ENCODE measurements at places on chromosomes 1 and 21. TPM values are rescaled to one million over a fixed set of nuclear protein-coding genes. Genes with fewer than 3 reads are reported as not detected.
A peak's percentile ranks its signal among the peaks of the same experiment; 100 is the strongest.

Gene AMPD1
- 0.21 TPM for total RNA-seq

Gene CATSPER4
- total RNA-seq, result not detected

DNA sequence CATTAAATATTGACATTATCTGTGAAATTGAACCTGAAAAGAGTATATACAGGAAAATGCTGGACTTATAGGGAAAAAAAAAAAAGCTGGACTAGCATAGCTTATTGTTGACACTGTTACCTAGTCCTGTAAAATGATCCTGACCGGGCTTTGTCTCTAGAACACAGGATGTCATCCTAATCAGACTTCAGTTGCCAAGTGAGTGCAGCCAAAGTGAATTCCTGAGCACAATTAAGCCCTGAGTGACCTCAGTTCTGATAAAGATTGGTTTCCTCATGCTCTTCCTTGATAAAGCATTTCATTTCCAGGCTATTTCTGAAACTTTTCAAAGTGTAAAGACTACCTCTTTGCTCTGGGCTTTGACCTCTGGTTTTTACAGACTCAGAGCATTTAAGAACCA is 19.8 kb downstream of the SELP start:
- no peak overlapping the region for H3K27ac ChIP-seq
- peaks cover 28% of the 10 kb centered on the region for H3K4me1 ChIP-seq
- H3K4me3 ChIP-seq, result no peak overlapping the region
- H3K27me3 ChIP-seq, result no peaks in the 10 kb centered on the region
- no peaks in the 10 kb centered on the region for H3K36me3 ChIP-seq

- H3K27me3 ChIP-seq, result no peaks in the 10 kb centered on the region
- no peak for DNase-seq
- no peaks in the 10 kb centered on the region for H3K36me3 ChIP-seq
Observed at GRCh38 chr1:224541901-224542630, 74.1 kb upstream of the CNIH3 start.

Gene PTPN14
- total RNA-seq, result 34.1 TPM

- H3K27ac ChIP-seq, result peak overlapping the region; percentile 73
- H3K27me3 ChIP-seq, result no peaks in the 10 kb centered on the region
- peak overlapping the region; percentile 41 for H3K4me3 ChIP-seq
- H3K36me3 ChIP-seq, result no peaks in the 10 kb centered on the region
Observed at GRCh38 chr1:86503406-86504136, 34.8 kb downstream of the CLCA1 start.

- H3K36me3 ChIP-seq, result peaks cover 4% of the 10 kb centered on the region
- H3K4me1 ChIP-seq, result peaks cover 28% of the 10 kb centered on the region
- no peak overlapping the region for H3K4me3 ChIP-seq
Observed at GRCh38 chr1:38030596-38031512, 15.7 kb downstream of the POU3F1 start.

DNA sequence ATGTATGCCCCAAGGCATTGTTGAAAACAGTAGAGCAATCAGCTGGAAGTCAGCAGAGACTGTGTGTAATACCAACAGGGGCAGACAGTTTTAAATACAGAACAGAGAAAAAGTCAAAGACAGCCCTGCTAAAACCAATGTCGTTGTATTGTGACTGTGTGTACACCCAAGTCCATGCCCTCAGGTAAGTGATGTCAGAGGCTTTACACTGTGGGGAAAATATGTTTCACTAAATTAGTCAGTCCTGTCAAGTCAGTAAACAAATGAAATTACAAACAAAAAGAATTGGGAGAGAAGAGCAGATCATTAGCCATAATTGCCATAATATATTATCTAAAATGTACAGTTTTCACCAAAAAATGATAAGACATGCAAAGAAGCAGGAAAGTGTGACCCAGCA is 2.4 kb upstream of the CYP2J2 start:
- no peak overlapping the region for H3K27ac ChIP-seq
- H3K27me3 ChIP-seq, result peaks cover 21% of the 10 kb centered on the region
- DNase-seq, result no peak
- no peak overlapping the region for H3K4me3 ChIP-seq

GRCh38 chr21:40271164-40271563 is 403.9 kb downstream of the PCP4 start:
- DNase-seq, result no peak
- H3K27ac ChIP-seq, result no peak overlapping the region
- no peaks in the 10 kb centered on the region for H3K4me1 ChIP-seq
- no peak overlapping the region for H3K4me3 ChIP-seq
- no peaks in the 10 kb centered on the region for H3K27me3 ChIP-seq

GRCh38 chr1:154241703-154242351 is 21.1 kb downstream of the UBAP2L start:
- peaks cover 100% of the 10 kb centered on the region for H3K36me3 ChIP-seq
- no peak overlapping the region for H3K4me3 ChIP-seq
- H3K4me1 ChIP-seq, result no peaks in the 10 kb centered on the region
- no peaks in the 10 kb centered on the region for H3K27me3 ChIP-seq
- no peak for DNase-seq

Gene UMODL1
- 0.50 TPM for total RNA-seq

Gene OVAAL
- total RNA-seq, result not detected

Gene TRAPPC10
- 47.4 TPM for total RNA-seq

Gene SLC5A9
- total RNA-seq, result 8.2 TPM

DNA sequence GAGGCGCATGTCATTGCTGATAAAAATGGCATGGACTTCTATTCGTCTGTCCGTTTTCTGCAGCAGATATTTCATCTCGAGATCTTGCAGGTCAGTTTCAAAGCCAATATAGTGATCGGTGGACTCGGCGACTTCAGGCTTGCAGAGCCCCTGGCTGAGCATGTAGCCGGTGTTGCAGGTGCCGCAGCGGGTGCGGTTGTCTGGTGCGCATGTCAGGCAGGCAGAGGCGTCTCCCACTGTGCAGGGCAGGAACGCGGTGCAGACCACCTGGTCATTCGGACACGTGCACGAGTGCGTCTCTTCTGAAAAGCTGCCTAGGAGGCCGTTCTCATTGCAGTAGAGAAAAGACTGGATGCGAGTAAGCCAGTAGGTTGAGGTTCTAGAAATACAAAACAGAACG is 378.9 kb downstream of the BRINP3 start:
- no peak overlapping the region for H3K4me3 ChIP-seq
- no peaks in the 10 kb centered on the region for H3K36me3 ChIP-seq
- H3K27me3 ChIP-seq, result no peaks in the 10 kb centered on the region
- no peaks in the 10 kb centered on the region for H3K4me1 ChIP-seq
- DNase-seq, result no peak

Gene MATN1
- not detected for total RNA-seq

GRCh38 chr1:204917802-204918201 is 47.1 kb downstream of the NFASC start:
- H3K4me3 ChIP-seq, result no peak overlapping the region
- no peaks in the 10 kb centered on the region for H3K36me3 ChIP-seq
- H3K4me1 ChIP-seq, result no peaks in the 10 kb centered on the region
- no peak overlapping the region for H3K27ac ChIP-seq
- DNase-seq, result no peak
- no peaks in the 10 kb centered on the region for H3K27me3 ChIP-seq

GRCh38 chr1:179529482-179530195 is 46.1 kb downstream of the NPHS2 start:
- no peak overlapping the region for H3K27ac ChIP-seq
- no peak for DNase-seq
- no peaks in the 10 kb centered on the region for H3K27me3 ChIP-seq
- no peak overlapping the region for H3K4me3 ChIP-seq

DNA sequence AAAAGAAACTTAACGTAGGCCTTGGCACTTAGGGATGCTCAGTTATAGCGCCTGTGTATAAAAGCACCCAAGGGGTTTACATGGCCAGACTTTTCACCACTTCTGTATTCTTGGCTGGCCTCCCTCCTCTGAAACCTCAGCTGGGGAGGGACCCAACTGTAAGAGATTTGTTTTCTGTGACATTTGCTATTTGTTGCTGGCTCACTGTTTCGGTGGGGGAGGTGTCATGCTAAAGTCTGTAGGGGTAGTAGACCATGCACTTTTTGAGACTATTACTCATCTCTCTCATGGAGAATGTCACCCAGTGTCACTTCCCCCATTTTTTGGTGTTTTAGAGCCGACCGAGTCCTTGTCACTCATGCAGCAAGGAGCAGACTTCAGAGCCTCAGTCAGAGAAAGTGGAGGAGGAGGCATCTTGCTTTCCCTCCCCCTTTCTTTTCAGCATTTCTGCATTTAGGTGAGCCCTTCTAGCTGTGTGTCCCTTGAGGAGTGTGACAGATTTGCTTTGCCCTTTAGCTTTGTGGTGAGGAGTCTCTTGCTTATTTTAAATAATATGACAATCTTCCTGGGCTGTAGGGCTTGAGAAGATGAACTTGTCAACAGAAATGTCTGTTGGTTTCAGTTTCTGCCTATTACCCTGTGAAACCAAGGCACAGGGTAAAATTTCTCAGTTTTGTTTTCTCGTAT is 160.1 kb downstream of the FASLG start:
- H3K27ac ChIP-seq, result peak overlapping the region; percentile 41
- DNase-seq, result no peak
- H3K4me1 ChIP-seq, result no peaks in the 10 kb centered on the region
- H3K27me3 ChIP-seq, result no peaks in the 10 kb centered on the region
- H3K4me3 ChIP-seq, result no peak overlapping the region

DNA sequence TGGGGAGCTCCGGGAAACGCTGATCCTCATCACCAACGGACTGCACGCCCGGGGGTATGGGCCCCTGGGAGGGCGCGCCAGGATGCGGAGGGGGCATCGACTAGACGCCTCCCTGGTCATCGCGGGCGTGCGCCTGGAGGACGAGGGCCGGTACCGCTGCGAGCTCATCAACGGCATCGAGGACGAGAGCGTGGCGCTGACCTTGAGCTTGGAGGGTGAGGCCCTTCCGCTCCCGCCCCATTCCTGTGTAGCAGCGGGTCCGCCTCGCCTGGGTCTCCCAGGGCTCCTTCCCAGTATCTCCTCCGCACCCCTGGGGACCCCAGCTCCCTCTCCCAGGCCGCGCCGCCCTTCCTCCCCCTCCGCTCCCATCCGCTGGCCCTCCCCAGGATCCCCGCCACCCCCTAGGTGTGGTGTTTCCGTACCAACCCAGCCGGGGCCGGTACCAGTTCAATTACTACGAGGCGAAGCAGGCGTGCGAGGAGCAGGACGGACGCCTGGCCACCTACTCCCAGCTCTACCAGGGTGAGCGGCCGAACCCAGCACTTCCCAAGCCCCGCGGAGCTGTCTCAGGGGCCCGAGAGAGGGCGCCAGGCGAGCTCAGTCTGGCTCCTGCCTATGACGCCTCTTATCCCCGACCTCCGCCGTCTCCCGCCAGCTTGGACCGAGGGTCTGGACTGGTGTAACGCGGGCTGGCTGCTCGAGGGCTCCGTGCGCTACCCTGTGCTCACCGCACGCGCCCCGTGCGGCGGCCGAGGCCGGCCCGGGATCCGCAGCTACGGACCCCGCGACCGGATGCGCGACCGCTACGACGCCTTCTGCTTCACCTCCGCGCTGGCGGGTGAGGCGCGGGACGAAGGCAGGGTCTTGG is 5.0 kb downstream of the HAPLN2 start:
- DNase-seq, result peak; percentile 53
- no peaks in the 10 kb centered on the region for H3K36me3 ChIP-seq
- peaks cover 26% of the 10 kb centered on the region for H3K4me1 ChIP-seq

Gene LCE1D
- total RNA-seq, result not detected

Gene ZNF683
- 1.2 TPM for total RNA-seq

Gene KAZN
- total RNA-seq, result 21.2 TPM

GRCh38 chr1:239288820-239289554 is 97.4 kb upstream of the CHRM3 start:
- H3K4me1 ChIP-seq, result no peaks in the 10 kb centered on the region
- DNase-seq, result no peak
- no peak overlapping the region for H3K4me3 ChIP-seq
- H3K27me3 ChIP-seq, result no peaks in the 10 kb centered on the region
- H3K36me3 ChIP-seq, result no peaks in the 10 kb centered on the region
- no peak overlapping the region for H3K27ac ChIP-seq

Gene LAPTM5
- total RNA-seq, result 544 TPM

- no peaks in the 10 kb centered on the region for H3K27me3 ChIP-seq
- H3K4me1 ChIP-seq, result no peaks in the 10 kb centered on the region
- no peak for DNase-seq
- H3K4me3 ChIP-seq, result no peak overlapping the region
- H3K27ac ChIP-seq, result no peak overlapping the region
Observed at GRCh38 chr1:105100102-105100501, 1350.4 kb downstream of the AMY1C start.

GRCh38 chr1:200866116-200866515 is 6.7 kb upstream of the GPR25 start:
- no peak overlapping the region for H3K27ac ChIP-seq
- no peak for DNase-seq
- peaks cover 17% of the 10 kb centered on the region for H3K36me3 ChIP-seq
- H3K4me3 ChIP-seq, result no peak overlapping the region
- no peaks in the 10 kb centered on the region for H3K4me1 ChIP-seq

Gene TRIM17
- 2.6 TPM for total RNA-seq

- no peak overlapping the region for H3K4me3 ChIP-seq
- peaks cover 3% of the 10 kb centered on the region for H3K4me1 ChIP-seq
- no peak for DNase-seq
- H3K36me3 ChIP-seq, result no peaks in the 10 kb centered on the region
- no peak overlapping the region for H3K27ac ChIP-seq
Observed at GRCh38 chr1:165858967-165859845, 31.8 kb downstream of the UCK2 start.

- peaks cover 95% of the 10 kb centered on the region for H3K36me3 ChIP-seq
- H3K4me1 ChIP-seq, result no peaks in the 10 kb centered on the region
- no peak overlapping the region for H3K4me3 ChIP-seq
- DNase-seq, result no peak
- no peak overlapping the region for H3K27ac ChIP-seq
- no peaks in the 10 kb centered on the region for H3K27me3 ChIP-seq
Observed at GRCh38 chr1:235746245-235746644, 96.7 kb upstream of the GNG4 start.

DNA sequence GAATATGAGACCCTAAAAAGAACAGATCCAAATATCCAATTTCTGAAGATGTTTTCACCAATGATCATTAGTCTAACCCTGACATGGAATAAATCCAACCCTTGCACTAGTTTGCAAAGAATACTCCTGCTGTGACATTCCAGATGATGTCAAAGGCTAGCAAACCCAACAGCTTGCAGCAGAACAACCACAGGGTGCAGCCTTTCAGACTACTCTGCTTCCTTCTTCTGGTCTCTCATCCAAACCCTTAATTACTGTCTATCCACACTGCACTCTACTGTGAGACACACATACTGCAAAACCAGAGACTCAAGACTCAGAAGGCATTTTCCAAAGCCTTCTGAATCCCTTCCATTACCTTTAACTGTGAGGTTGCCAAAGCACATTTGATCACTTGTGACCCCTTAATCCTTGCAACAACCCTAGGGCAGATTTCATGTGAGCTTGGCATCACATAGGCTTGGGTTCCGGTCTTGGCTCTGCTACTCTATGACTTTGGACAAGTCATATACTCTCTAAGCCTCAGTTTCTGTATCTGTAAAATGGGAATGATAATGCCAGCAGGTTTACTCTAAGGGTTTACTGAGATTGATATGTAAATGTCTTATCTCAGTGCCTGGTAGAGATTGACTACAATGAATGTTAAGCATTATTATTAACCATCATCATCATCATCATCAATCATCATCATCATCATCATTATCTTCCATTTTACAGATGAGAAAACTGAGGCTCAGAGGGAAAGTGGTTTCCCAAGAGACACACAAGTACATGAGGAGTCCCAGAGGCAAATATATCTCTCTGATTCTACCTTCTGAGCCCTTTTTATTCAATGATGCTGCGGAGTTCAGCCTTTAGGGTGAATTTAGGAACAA is 94.5 kb downstream of the SYF2 start:
- H3K36me3 ChIP-seq, result no peaks in the 10 kb centered on the region
- no peaks in the 10 kb centered on the region for H3K4me1 ChIP-seq
- H3K4me3 ChIP-seq, result no peak overlapping the region
- no peak for DNase-seq

Gene LIN28A
- total RNA-seq, result not detected
